ENCODE measurements at places on chromosomes 12 and 14. TPM values are rescaled to one million over a fixed set of nuclear protein-coding genes. Genes with fewer than 3 reads are reported as not detected.
A peak's percentile ranks its signal among the peaks of the same experiment; 100 is the strongest.

DNA sequence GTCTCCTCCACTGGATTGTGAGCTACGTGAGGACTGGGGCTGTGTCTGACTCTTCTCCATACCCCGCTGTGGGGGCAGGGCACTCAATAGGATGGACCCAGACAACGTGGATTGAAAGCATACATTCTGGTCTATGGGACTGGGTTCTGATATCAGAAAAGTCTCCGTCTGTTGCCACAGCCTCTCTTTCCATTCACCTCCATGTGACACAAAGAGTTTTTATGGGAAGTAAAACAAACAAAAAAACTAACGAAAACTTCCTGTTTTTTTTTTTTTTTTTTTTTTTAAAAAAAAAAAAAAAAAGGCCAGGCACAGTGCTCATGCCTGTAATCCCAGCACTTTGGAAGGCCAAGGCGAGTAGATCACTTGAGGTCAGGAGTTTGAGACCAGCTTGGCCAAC lies 44.7 kb downstream of the SLC8A3 start:
- no peak for DNase-seq
- no peaks in the 10 kb centered on the region for H3K27me3 ChIP-seq
- H3K36me3 ChIP-seq: no peaks in the 10 kb centered on the region

The ATP5F1B gene
- 528 TPM for polyA plus RNA-seq

The CCDC38 gene
- 0.58 TPM for polyA plus RNA-seq

DNA sequence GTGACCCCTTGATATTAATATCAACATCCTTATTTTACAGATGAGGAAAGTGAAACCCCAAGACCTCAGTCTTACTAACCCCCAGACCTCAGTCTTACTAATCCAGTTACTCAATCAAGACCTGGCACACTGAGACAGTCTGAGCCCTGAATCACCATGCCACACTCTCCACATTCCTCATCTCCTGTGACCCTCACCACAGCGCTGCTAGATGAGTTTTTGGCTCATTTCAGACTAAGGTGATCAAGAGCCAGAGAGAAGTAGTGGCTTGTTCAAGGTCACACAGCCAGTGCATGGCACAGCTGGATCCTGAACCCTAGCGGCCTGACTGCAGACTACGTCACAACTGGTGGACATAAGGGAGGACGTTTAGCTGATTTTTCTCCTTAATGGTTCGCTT lies 579.2 kb downstream of the BCL11B start:
- no peak overlapping the region for H3K27ac ChIP-seq
- no peaks in the 10 kb centered on the region for H3K4me1 ChIP-seq
- no peaks in the 10 kb centered on the region for H3K36me3 ChIP-seq
- no peak overlapping the region for H3K4me3 ChIP-seq

GRCh38 chr12:63470161-63470560 lies 198.1 kb downstream of the DPY19L2 start:
- no peaks in the 10 kb centered on the region for H3K36me3 ChIP-seq
- no peak overlapping the region for H3K4me3 ChIP-seq
- H3K27me3 ChIP-seq: no peaks in the 10 kb centered on the region
- no peaks in the 10 kb centered on the region for H3K4me1 ChIP-seq
- DNase-seq: no peak

DNA sequence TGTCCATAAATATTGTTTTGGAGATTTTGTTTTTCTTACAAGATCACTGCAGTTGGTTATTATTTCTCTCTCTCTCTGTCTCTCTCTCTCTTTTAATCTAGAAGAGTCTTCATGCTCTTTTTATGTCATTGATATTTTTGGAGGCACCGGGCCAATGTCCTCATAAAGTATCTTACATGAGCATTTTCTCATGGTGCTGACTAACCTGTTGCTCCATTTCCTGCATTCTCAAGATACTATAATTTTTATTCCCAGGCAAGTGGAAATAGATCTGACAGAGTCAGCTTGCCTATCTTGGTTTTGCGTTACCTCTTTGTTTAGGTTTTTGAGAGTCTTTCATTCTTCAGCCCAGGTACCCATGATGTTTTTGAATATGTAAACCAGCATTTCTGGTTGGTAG lies 938.8 kb upstream of the FBXO33 start:
- H3K4me1 ChIP-seq: no peaks in the 10 kb centered on the region
- no peak overlapping the region for H3K27ac ChIP-seq
- no peaks in the 10 kb centered on the region for H3K27me3 ChIP-seq
- DNase-seq: no peak
- no peaks in the 10 kb centered on the region for H3K36me3 ChIP-seq

GRCh38 chr14:103286968-103287850 lies 46.8 kb upstream of the EIF5 start:
- peaks cover 6% of the 10 kb centered on the region for H3K27me3 ChIP-seq
- H3K4me3 ChIP-seq: no peak overlapping the region
- no peaks in the 10 kb centered on the region for H3K4me1 ChIP-seq

The AHNAK2 gene
- polyA plus RNA-seq: 2.9 TPM

GRCh38 chr14:95216008-95216407 lies 58.7 kb upstream of the DICER1 start:
- no peak overlapping the region for H3K4me3 ChIP-seq
- H3K36me3 ChIP-seq: no peaks in the 10 kb centered on the region
- DNase-seq: no peak
- H3K27me3 ChIP-seq: no peaks in the 10 kb centered on the region
- H3K27ac ChIP-seq: no peak overlapping the region
- no peaks in the 10 kb centered on the region for H3K4me1 ChIP-seq

DNA sequence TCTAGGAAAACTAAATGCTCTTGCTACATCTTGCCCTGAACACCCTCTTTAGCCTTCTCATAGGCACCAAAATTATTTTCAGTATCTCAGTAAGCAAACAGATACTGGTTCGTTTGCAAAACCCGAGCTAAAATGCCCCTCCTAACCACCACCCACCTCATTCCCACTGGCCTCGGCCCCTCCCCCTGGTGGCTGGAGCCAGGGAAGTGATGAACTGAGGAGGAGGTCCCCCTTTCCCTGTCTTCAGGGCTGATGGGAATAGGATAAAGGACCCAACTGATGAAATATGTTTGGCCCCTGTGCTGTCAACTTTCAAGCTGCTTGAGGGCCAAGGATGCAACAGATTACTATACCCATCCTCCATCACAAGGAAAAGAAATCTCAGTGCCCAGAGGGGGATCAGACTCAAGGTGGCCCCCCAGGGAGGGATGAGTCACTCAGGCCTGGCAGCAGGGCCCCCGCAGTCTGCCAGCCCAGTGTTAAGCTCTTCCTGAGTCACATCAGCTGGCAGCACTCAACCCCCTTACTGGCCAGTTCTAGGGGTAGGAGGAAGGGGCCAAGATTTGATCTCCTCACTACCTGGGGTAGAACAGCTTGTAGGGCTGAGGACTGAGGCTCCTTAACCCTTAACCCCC lies 1.7 kb downstream of the ANKRD52 start:
- DNase-seq: no peak
- peaks cover 16% of the 10 kb centered on the region for H3K4me1 ChIP-seq

- H3K4me1 ChIP-seq: no peaks in the 10 kb centered on the region
- no peak overlapping the region for H3K27ac ChIP-seq
- no peak overlapping the region for H3K4me3 ChIP-seq
- H3K36me3 ChIP-seq: no peaks in the 10 kb centered on the region
- DNase-seq: peak; percentile 44
- no peaks in the 10 kb centered on the region for H3K27me3 ChIP-seq
Measured at GRCh38 chr14:78933948-78934524, 763.9 kb downstream of the NRXN3 start.

The IAPP gene
- polyA plus RNA-seq: not detected

DNA sequence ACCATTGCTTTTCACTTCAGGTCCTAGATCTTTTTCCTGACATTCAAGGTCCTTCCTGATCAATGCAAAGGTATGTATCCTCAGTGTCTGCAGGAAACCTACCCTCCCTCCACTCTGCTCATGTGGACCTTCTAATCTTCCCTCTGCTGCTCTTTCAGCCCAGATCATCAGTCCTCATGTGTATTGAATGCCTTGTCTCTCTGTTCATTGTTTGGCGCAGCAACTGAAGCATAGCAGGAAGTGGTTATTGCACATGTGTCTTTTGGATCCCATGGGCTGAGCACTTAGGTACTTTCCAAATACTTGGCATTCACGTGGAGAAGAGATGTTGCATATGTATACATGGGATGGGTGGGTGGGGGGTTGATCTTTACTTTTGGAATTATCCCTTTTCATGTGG lies 4.3 kb upstream of the NIN start:
- H3K36me3 ChIP-seq: no peaks in the 10 kb centered on the region
- H3K4me3 ChIP-seq: no peak overlapping the region
- no peaks in the 10 kb centered on the region for H3K27me3 ChIP-seq
- H3K27ac ChIP-seq: no peak overlapping the region
- DNase-seq: no peak
- H3K4me1 ChIP-seq: no peaks in the 10 kb centered on the region

The AQP2 gene
- polyA plus RNA-seq: 1.0 TPM

DNA sequence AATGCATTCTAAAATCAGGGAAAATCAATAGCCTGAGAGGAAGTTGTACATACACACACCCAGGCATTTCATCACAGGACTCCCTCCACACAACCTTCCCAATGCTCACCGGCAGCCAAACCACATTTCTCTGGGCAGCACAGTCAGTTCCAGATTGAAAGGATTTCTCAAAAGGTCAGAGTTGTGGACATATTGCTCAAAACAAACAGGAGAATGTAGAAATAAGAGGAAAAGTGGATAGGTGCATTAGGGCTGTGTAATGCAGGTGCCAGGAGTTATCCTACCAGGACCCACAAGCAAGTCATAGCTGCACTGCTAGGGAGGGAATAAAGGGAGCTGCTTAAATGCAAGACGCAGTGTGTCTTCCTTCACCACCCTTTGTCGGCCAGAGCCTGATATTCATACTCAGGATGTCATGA lies 62.9 kb downstream of the GCH1 start:
- no peak overlapping the region for H3K4me3 ChIP-seq
- H3K27ac ChIP-seq: no peak overlapping the region
- no peaks in the 10 kb centered on the region for H3K4me1 ChIP-seq
- no peak for DNase-seq

GRCh38 chr12:57418255-57418654 lies 12.6 kb downstream of the R3HDM2 start:
- no peak overlapping the region for H3K27ac ChIP-seq
- peaks cover 25% of the 10 kb centered on the region for H3K36me3 ChIP-seq
- no peak overlapping the region for H3K4me3 ChIP-seq
- no peaks in the 10 kb centered on the region for H3K27me3 ChIP-seq
- no peak for DNase-seq

- H3K4me3 ChIP-seq: no peak overlapping the region
- peaks cover 28% of the 10 kb centered on the region for H3K4me1 ChIP-seq
- H3K27me3 ChIP-seq: no peaks in the 10 kb centered on the region
- H3K27ac ChIP-seq: no peak overlapping the region
Measured at GRCh38 chr12:65282840-65283239, 4.4 kb downstream of the MSRB3 start.

DNA sequence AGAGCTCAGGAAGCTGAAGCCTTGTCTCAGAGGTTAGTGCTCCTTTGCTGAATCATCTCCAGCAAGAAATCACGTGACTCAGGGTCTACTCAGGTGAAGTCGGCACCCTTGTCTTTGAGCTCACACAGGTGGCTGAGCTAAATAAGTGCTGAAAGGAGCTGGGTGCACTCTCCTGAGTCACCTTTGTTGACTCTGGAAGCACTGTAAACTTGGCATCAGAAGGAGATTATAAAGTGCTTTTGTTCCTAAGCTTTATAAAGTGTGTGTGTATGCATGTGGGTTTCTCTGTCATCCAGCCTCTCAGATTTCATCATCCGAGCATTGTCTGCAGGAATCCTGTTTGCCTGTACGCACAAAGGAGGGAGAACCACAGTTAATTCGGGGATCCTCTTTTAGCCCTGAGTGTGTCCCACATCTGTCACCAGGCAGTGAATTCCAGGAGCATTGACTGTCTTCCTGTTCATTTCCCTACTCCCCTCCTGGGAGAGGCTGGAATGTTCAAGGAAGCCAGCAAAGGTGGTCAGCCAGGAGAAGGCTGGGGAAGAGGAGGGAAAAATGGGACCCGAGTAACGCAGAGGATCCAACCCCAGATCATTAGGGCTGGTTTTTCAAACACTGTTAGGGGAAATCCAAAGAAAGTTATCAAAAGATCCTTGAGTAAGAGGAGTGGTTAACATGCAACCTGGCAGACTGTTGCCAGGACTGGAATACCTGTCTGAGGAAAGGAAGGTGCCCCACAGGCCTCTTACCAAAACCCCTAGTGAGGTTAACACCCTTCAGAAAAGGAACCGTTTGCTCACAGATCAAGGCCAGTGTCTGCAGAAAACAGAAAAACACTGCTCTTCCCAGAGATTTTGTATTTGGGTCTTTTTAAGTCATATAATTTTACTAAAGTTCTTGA lies 157.5 kb upstream of the HIF1A start:
- H3K36me3 ChIP-seq: peaks cover 7% of the 10 kb centered on the region
- no peaks in the 10 kb centered on the region for H3K27me3 ChIP-seq
- peak; percentile 77 for DNase-seq
- peaks cover 54% of the 10 kb centered on the region for H3K4me1 ChIP-seq

DNA sequence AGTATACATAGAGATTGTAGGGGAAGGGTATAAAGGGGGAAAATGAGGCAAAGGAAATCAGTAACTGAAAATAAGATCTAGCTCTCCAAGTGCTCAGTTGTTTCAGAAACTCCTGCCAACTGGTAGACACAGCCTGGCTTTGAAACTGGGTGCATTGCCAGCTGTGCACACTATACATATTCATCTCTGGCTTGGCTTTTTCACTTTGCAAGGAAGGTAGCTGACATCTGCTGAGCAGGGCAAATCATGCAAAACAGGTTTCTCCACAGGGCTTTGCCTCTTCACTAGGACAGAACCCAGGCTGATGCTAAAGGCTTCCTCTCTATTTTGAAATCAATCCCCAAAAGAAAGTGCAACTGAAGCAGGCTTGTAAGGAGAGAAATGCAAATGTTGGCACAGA lies 101.5 kb downstream of the HELB start:
- no peak for DNase-seq
- no peaks in the 10 kb centered on the region for H3K36me3 ChIP-seq
- no peaks in the 10 kb centered on the region for H3K27me3 ChIP-seq
- peaks cover 6% of the 10 kb centered on the region for H3K4me1 ChIP-seq

DNA sequence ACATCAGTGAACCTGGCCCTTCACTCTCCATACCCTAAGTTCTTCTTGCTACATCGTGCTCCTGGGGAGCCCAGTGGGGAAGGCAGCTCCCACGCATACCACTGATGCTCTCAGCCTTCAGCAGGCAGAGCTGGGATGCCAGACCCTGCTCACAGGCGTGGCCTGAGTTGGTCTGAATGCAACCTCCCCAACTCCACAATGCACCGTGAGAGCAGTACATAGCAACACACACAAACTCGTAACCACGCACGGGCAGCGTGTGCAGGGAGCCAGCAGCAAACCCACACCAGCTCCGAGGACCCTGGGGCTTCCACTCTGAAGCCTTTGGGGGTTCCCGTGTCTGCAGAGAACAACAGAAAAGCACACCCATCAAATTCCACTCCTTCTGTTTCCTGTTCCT lies 37.3 kb downstream of the ANO2 start:
- no peak overlapping the region for H3K4me3 ChIP-seq
- no peaks in the 10 kb centered on the region for H3K4me1 ChIP-seq
- H3K36me3 ChIP-seq: no peaks in the 10 kb centered on the region
- H3K27me3 ChIP-seq: no peaks in the 10 kb centered on the region

GRCh38 chr12:101799774-101800173 lies 31.0 kb downstream of the GNPTAB start:
- H3K4me1 ChIP-seq: peaks cover 8% of the 10 kb centered on the region
- DNase-seq: no peak
- H3K36me3 ChIP-seq: peaks cover 5% of the 10 kb centered on the region

The PRDM4 gene
- 25.5 TPM for polyA plus RNA-seq

All from left lung (tissue), 14 donors.